ENCODE measurements at places on chromosomes 13 and 19.

- no peak for DNase-seq
Measured at GRCh38 chr19:3852614-3853254, 16.1 kb downstream of the ZFR2 start.

- no peak for DNase-seq
Measured at GRCh38 chr19:54399189-54399588, 16.1 kb upstream of the TTYH1 start.

GRCh38 chr13:59337070-59337469, 826.7 kb downstream of the DIAPH3 start:
- no peak for DNase-seq

GRCh38 chr19:18425515-18426415, 6.6 kb downstream of the SSBP4 start:
- DNase-seq = no peak

GRCh38 chr19:21850656-21851255, 14.8 kb upstream of the ZNF43 start:
- no peak for DNase-seq

DNA sequence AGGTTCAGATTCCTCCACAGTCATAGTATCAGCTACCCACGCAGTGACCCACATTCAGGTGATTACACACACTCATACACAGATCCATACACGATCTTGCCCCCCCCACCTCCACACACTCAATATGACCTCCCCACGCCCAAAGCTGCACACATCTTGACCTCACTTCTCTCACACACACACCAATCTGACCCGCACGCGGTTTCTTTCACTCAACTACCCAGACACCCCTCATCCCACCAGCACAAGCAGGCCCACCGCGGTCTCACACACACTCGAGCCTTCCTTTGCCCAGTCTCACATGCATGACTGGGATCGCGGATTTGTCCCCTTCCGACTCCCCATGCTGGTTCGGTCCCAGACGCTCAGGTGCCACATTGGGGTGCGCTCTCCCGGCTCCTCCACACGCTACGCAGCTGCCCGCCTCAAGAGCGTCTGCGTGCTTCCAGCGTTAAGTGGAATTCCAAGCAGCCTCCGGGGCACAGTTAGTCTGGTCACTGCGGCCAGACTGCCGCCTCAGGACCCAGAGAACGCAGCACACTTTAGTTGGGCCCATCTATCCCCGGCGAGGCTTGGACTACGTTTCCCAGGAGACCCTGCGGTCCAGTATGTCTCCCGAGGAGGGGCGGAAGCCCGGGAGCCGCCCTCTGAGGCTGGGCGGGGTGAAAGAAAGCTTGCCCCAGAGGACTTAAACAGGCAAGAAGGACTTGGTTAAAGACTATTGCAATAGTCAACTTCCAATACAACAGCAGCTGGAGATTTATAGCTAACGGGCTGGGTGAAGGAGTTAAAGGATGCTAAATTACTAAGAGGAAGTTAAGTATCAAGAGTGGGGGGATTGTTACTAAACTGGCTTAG, 746 bp upstream of the ZNF345 start:
- DNase-seq = peak; percentile 46

DNA sequence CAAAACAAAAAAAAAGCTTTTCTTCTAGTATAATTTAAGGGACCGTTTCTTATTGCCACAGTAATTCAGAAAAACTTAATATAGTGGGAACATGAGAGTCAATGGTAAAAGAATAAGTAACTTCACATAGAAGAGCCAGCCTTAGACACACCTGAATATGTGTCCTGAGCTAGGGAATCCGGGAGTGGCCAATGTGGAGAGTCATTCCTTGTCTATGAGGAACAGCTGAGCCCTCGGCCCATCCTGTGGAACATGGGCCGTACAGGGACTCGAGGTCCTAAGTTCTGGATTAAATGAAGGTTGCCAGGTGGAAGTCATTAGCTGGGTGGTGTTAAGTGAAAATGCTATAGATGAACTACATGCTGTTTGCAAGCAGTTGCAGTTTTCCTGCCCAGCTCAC, 32.2 kb downstream of the EFNB2 start:
- DNase-seq = no peak

DNA sequence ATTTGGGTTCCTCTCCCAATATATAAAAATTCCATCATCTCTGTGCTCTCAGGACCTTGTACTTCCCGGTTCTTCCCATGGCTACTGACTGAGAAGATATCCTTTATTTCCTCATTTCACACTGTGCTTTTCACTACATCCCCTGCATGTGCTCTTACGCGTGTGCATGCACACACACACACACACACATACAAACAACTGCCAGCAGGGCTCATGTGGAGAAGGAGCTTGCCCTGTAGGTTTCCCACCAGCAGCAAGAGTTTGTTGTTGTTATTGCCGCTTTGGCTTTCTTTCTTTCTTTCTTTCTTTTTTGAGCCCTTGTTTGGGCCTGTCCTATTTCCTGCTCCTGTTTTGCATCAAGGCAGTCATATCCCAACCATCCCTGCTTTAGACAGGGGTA, 43.6 kb downstream of the TEX26 start:
- no peak for DNase-seq

- DNase-seq = no peak
Measured at GRCh38 chr19:15575406-15575805, 39.6 kb upstream of the CYP4F8 start.

DNA sequence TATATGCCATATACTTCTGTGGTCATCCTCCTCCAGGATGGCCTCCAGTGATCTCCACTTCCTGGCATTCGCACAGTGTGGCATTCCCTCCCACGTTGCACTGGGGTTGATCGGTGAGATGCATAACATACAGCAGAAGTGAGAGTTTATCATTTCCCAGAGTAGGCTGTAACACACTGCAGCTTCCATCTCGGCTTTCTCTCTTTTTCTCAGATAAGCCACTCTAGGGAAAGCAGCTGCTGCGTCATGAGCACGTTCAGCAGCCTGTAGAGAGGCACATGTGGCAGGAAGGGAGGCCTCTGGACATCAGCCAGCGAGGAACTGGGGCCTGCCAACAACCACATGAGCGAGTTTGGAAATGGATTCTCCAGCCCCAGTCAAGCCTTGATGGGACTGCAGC, 807.1 kb downstream of the DIAPH3 start:
- DNase-seq = no peak

DNA sequence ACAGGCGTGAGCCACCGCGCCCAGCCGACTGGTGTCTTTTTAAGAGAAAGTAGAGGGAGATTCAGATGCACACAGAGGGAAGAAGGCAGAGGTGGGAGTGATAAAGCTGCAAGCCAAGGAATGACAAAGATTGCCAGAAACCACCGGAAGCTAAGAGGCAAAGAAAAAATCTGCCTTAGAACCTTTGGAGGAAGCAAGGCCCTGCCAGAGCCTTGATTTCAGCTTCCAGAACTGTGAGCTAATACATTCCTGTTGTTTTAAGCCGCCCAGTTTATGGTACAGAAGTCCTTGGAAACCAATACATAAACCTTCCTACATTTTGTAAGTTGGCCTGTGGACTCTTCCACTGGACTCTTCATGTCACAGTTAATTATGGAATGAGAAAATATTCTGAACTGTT, 71.7 kb upstream of the SOX21 start:
- no peak for DNase-seq

DNA sequence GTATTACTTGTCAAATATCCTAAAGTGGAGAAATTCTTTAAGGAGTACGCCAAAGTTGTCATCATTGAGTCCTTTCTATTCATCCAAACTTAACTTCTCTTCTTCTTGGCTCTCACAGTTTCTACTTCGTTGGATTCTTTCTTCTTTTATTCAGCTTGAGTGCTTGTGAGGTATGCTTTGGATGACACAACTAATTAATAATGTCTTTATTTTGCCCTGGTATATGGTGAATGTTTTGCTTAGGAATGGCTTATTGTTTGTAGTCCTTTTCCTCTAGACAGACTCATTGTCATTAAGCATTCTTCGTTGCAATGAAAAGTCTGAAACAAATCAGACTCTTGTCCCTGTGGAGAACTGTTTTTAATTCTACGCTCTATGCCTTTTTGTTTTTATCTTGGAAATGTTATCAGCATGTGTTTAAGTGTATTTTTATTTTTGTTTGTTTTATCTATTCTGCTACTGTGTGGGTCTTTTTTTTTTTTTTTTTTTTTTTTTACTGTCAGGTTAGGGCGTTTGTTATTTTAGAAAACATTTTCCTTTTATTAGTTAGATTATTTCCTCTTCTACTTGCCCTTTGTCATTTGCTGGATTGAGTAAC, 471.5 kb downstream of the GPC6 start:
- no peak for DNase-seq

DNA sequence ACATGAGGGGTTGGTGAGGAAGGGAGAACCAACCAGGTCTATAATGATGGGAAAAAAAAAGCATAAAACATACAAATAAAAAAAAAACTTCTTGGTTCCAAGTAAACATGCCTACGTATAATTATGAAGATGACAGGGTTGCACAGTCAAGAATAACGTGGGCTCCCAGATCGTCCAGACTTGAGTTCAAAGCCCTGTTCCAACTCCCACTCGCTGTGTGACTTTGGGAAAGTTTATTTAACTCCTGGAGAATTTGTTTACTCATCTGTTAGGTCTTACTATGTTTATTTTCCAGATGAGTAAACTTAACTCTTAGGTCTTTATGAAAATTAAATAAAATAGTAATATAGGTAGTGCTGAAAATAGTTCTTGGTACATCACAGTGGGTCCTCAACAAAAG, 13.8 kb downstream of the STARD13 start:
- DNase-seq = no peak

DNA sequence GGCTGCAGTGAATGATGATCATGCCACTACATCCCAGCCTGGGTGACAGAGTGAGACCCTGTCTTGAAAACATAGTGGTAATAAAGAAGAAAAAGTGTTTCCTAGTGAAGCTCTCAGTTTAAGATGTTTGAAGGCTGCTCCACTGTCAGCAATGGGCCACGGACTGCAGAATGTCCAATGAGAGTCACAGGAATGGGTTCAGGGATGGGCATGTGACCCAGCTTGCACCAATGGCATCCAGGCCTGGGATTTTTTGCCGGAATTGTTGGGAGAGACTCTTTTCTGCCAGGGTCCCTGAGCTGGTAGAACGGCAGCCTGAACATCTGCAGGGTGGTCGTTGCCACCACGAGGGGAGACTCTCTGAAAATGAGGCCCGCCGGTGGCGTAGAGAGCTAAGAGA, 6.3 kb downstream of the SHISA7 start:
- DNase-seq = no peak

GRCh38 chr13:19155321-19155861, 26.2 kb downstream of the TUBA3C start:
- no peak for DNase-seq

GRCh38 chr19:8261347-8261746, 46.8 kb downstream of the CD320 start:
- DNase-seq = no peak

DNA sequence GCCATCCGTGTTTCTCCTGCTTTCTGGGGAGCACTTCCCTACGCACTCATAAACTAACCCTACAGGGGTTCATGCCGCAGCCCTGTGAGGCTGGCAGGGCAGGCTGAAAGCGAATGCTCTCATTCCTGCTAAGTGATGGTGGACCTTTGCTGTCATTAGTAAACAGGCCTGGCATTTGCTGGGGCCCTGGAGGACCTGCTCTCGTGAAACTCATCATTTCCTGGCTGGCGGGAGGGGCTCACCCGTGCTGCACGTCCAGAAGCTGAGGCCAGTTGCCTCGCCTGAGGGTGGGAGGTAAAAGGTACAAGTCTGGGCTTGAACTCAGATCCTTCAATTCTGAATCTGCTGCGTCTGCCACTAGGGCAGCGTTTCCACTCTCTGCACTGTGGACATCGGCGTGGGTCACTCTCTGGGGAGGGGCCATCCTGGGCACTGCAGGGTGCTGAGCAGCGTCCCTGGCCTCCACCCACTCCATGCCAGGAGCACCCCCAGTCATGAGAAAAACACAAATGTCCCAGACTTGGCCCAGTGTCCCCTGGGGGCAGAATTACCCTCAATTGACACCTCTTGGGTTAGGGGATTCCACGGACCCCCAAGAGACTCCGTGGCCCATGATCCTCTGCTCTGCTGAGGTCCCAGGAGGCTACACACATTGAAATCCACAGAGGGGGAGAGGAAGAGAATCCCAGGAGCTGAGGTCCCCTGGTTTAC, 7.0 kb downstream of the MOB3A start:
- no peak for DNase-seq

DNA sequence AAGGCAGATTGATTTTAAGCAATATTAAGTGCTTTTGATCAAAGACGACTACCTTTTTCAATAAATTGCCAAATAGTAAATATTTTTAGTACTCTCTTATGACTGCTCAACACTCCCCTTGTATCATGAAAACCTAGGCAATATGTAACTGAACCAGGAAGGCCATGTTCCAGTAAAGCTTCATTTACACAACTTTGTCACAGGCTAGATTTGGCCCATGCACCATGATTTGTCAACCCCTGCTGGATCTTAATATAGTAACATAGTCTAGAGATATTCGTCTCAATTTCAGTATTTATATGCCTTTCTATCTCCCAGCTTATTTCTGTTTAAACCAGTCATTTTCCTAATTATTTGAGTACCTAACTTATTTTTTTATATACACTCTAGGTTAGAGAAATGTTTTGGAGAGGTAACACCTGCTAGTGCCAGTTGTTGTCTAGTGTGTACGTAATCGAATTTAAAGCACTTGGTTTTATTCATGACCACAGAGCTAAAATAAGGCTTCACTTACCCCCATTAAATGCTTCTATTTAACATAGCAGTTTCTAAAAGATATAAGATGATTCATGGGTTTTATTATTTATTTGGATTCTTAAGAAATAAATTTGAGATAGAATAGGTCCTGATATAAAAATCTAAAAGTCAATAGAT, 21.0 kb downstream of the TPP2 start:
- no peak for DNase-seq

DNA sequence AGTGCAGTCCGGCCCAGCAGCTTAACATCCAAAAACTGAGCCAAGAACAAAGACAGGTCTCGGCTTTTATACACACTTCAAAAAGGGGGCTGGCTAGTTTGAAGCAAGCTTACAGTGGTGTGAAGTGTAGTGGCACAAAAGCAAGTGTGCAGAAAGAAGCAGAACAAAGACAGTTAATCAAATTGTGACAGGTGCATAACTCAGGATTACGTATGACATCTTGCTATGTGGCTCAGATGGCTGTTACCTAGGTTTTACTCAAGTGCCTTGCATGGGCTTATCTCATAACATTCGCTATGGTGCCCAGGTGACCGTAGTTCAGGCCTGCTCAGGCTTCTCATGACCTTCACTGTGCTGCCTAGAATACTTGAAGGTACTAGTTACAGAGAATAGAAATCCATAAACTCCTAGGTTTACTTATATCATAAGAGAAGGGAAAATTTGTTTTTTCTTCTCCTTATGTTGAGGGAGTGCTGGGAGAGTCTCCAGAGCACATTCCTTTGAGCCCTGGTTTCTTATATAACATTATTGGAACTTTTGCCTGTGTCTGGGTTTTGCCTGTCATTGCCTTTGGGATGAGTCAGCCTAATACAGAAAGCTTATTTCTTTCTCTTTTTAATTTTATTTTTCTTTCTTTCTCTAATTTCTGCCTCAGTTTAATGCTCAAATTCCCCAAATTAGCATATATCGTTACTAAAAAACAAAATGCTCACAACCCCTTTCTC, 1629.1 kb upstream of the PCDH20 start:
- no peak for DNase-seq

DNA sequence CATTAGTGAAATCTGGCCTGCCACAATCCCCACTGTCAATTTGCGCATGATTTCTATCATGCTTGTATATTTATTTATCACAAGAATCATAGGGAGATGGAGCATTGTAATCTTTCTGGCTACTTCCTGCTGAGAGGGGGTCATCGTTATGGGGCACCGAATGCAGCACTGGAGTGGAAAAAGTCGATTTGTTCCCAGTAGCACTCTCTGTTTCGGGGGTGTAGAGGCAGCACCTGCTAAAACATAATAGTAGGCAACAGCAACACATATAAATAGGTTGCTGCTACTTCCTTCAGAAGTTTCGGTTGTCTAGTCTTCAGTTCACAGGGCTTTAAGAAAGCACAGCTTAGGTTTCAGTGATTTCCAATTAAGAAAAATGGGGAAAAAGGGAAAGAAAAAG, 23.4 kb upstream of the CEACAM21 start:
- DNase-seq = no peak

All from cortex of kidney (tissue), 1 donor.